Myocyte (in vitro differentiated cells): ENCODE measurements at places on chromosomes 16 and 17. TPM values are rescaled to one million over a fixed set of nuclear protein-coding genes. Genes with fewer than 3 reads are reported as not detected.

The KCNG4 gene
- 0.05 TPM in 2 replicates for total RNA-seq

The CACNA1G gene
- 0.03 and 0.10 TPM in 2 replicates for total RNA-seq

DNA sequence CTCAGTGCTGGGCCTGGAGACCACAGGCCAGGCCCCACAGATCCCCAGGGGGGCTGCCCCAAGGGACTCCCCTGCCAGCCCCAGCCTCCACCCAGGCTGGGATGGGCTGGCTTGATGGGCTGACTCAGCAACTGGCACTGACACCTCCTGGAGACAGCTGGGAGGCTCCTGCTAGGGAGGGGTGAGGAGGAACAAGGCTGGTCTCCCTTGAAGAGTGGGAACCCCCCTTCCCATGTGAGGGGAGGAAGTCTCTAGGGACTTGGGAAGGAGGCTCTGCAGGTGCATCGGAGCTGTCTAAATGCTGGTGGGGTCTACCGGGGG lies 10.4 kb downstream of the NHERF1 start:
- peak; percentile 92 for DNase-seq

DNA sequence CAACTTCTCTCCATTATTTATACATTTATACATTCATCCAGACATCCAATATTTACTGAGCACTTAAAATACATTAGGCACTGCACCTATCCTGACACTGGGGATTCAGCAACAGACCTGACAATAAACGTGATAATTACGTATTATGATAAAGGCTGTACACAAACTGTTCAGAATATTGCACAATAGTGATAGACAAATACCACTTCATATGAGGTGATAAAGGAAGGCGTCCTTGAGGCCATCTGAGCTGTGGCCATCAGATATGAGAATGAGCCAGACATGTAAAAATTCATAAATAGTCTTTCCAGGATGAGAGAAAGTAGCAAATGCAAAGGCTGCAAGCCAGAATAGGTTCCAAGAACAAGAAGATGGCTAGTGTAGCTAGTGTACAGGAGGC lies 8.6 kb downstream of the USP32 start:
- DNase-seq = no peak

- DNase-seq = no peak
Observed at GRCh38 chr16:24423312-24423711, 116.1 kb upstream of the RBBP6 start.

DNA sequence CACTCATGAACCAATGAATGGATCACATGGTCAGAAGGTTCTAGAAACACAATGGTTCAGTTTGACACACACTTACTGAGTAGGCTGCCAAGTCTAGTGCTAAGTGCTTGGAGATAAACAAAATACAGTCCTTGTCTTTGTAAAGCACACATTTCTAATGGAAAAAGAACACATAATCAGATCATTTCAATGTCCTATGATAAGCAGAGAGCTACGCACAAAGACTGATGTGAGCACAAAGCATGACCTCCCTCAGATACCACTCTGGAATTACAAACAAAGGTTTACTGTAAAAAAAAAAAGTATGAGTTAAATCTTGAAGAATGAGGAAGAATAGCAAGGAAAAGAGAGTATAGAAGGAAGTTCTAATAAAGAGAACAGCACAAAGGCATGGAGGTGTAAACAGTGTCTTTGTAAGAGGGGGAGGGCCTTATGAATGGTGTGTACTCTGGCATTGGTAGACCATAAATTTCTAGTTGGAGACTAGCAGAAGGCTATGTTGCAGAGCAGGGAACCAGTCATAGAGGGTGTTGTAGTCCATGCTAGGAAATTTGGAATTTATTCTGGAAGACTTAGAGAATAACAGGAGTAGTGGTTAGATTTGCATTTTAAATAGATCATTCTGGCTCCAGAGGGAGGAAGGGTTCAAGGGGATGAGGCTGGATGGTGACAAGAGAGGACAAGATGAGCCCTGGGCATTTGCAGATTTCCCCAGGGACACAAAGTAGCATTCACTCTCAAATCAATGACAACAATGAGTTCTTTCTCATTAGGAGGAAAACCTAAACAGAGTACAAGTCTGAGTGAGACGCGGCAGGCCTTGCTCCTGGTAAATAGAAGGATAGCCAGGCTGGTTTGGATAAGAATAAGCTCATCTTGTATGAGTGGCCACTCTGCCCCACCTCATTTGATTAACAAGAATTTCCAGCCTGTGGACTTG lies 468.0 kb downstream of the TOX3 start:
- DNase-seq = no peak
